ENCODE measurements at places on chromosomes 2 and 18. TPM values are rescaled to one million over a fixed set of nuclear protein-coding genes. Genes with fewer than 3 reads are reported as not detected.

DNA sequence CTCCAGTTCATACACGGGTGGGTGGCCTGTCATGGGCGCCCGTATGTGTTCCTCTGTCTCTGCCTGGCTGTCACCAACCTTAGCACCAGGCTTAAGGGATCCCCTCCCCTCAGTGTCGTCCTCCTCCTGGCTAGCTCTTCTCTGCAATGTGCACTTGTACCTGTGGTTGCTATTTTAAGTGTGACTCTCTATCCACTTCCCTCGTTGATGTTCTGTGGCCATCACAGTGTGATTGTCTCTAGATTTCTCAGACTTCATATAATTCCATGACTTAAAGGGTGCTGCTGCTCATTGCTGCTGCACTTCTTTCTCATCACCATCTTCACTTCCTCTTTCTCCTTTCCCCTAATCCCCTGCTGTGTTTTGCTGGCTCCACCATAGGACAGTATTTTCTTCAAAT is 143.4 kb downstream of the EML6 start:
- no peaks in the 10 kb centered on the region for H3K27me3 ChIP-seq
- no peaks in the 10 kb centered on the region for H3K36me3 ChIP-seq
- DNase-seq: no peak
- H3K27ac ChIP-seq: no peak overlapping the region
- no peak overlapping the region for H3K4me3 ChIP-seq

The DLGAP1 gene
- 5.1 TPM for total RNA-seq

DNA sequence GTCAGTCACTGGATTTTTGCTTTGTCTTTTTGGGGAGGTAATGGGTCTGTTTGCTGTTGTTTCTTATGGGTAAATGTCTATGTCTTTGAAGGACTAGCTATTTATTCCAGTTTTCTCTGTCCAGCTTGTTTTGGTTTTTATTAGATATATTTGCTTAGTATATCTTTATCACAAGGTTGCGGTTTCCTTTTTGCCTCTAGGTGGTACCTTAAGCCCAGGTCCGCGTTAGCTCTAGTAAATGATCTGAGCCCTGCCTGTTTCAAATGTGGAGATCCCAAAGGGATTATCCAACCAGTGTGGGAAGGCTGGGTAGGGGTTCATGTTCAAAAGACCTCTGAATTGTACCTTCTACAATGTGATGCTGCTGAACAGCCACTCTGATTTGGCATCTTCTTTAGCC is 114.5 kb downstream of the MYO3B start:
- no peaks in the 10 kb centered on the region for H3K4me1 ChIP-seq
- H3K36me3 ChIP-seq: peaks cover 6% of the 10 kb centered on the region
- H3K4me3 ChIP-seq: no peak overlapping the region
- no peak overlapping the region for H3K27ac ChIP-seq

The DNER gene
- not detected for total RNA-seq

DNA sequence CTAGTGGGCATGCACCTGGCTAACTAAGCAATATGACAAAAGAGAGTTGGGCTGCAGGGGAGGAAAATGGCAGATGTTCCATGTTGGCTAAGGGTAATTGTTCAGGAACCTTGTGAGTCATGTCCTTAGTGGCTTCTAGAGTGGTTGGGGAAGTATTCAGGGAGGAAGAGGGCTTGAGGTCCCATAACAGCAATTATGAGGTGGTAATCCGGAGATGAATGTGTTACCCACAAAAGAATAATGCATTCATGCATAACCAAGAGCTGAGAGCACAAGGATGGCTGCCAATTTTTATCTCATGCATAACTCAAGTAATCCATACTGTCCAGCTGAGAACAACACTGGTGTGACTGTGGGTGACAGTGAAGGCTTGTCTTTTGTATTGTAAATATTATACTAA is 42.9 kb downstream of the TMEFF2 start:
- no peak overlapping the region for H3K4me3 ChIP-seq
- H3K36me3 ChIP-seq: no peaks in the 10 kb centered on the region
- H3K27ac ChIP-seq: no peak overlapping the region
- no peak for DNase-seq

DNA sequence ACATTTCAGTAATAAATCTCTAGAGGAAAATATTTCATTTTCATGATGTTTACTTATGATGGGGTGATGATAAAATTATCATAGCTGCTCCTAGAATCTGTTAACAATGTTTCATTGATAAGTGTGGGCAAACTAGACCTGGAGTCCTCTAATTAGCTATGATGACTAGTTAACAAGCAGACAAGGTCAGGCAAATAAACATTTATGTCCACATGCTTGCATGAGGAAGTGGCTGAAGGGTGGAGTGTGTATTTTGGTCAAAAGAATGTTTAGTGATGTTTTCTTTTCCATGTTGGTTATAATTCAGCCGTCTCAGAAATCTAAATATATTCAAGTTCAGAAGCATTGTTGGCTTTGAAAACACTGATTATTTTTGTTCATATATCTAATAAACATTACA is 99.9 kb upstream of the FN1 start:
- H3K27me3 ChIP-seq: no peaks in the 10 kb centered on the region
- peaks cover 39% of the 10 kb centered on the region for H3K4me1 ChIP-seq
- peak overlapping the region; percentile 27 for H3K27ac ChIP-seq
- H3K36me3 ChIP-seq: peaks cover 8% of the 10 kb centered on the region

The FHOD3 gene
- 16.3 TPM for total RNA-seq

GRCh38 chr2:200320991-200321390 is 14.5 kb downstream of the SPATS2L start:
- DNase-seq: no peak
- H3K4me1 ChIP-seq: peaks cover 69% of the 10 kb centered on the region
- H3K27ac ChIP-seq: peak overlapping the region; percentile 58
- H3K27me3 ChIP-seq: no peaks in the 10 kb centered on the region

The PLB1 gene
- 1.1 TPM for total RNA-seq

DNA sequence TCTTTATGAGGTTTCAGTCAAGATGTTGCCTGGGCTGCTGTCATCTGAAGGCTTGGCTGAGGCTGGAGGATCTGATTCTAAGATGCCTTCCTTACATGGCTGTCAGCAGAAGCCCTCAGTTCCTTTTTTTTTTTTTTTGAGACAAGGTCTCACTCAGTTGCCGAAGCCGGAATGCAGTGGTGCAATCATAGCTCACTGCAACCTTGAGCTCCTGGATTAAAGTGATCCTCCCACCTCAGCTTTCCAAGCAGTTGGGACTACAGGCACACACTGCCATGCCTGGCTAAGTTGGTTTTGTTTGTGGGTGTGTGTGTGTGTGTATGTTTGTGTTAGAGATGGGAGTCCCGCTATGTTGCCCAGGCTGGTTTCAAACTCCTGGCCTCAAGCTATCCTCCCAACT is 13.1 kb upstream of the SLC35F5 start:
- DNase-seq: no peak
- H3K27ac ChIP-seq: no peak overlapping the region
- H3K4me1 ChIP-seq: no peaks in the 10 kb centered on the region
- H3K27me3 ChIP-seq: no peaks in the 10 kb centered on the region

DNA sequence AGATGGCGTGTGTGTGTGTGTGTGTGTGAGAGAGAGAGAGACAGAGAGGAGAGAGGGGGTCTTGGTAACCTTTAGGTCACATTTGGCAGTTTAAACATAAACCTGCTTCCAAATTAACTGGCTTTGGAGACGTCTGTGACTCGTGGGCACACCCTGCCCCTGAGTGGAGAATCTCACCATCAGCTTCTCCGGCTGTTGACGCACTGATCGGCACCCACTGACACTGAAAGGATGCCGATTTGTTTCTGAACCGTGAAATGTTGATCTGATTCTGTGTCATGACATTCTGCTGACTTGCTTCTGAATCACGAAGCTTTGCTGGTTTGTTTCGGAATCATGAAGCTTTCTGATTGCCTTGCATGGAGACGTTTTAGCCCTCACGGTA is 114.7 kb downstream of the RTP5 start:
- no peak overlapping the region for H3K27ac ChIP-seq
- H3K36me3 ChIP-seq: no peaks in the 10 kb centered on the region
- DNase-seq: peak; percentile 26
- no peaks in the 10 kb centered on the region for H3K4me1 ChIP-seq
- peaks cover 3% of the 10 kb centered on the region for H3K27me3 ChIP-seq

The GAREM1 gene
- total RNA-seq: 9.5 TPM

The PRKAG3 gene
- 2.9 TPM for total RNA-seq

DNA sequence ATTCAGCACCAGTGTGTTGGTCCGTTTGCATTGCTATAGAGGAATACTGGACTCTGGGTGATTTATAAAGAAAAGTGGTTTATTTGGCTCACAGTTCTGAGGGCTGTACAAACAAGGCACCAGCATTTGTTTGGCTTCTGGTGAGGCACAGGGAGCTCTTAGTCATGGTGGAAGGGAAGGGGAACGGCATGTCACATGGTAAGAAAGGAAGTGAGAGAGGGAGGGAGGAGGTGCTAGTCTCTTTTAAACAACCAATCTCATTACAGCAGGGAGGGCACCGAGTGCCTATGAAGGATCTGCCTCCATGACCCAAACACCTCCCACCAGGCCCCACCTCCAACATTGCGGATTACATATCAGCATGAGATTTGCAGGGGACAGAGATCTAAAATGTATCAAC is 143.9 kb upstream of the DLX2 start:
- no peak for DNase-seq
- H3K36me3 ChIP-seq: no peaks in the 10 kb centered on the region
- peaks cover 23% of the 10 kb centered on the region for H3K4me1 ChIP-seq
- no peak overlapping the region for H3K4me3 ChIP-seq

GRCh38 chr18:44733069-44733753 is 52.5 kb downstream of the SETBP1 start:
- H3K27me3 ChIP-seq: no peaks in the 10 kb centered on the region
- peak overlapping the region; percentile 92 for H3K27ac ChIP-seq
- no peak overlapping the region for H3K4me3 ChIP-seq
- peaks cover 10% of the 10 kb centered on the region for H3K36me3 ChIP-seq
- peaks cover 49% of the 10 kb centered on the region for H3K4me1 ChIP-seq

DNA sequence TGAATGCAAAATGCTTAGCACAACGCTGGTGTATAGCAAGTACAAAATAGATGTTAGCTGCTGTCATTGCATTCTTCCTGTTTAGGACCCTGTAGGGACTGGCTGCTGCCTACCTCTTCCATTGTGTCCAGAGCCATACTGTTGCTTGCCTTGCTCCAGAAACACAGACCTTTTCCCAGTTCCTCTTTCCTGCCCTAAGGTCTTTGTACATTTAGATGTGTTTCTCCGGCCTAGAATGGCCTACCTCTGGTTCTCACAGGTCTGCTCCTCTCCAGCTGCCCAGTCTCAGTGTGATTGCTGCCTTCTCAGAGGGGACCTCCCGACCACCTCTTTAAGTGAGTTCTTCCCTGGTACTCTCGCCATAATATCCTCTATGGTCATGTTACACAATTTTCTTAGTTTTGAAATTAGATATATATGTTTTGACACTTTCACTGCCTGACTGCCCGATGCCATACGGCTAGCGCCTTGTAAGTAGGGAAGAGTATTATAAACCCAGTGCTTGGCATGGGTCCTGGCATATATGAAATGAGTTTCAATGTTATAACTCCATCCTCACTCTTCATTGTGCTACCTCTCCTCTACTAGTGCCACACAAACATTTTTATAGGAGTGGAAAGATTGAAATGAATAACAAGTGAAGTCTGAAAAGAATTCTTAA is 48.3 kb downstream of the RFTN2 start:
- no peaks in the 10 kb centered on the region for H3K4me1 ChIP-seq
- no peak overlapping the region for H3K4me3 ChIP-seq
- DNase-seq: no peak
- no peak overlapping the region for H3K27ac ChIP-seq
- no peaks in the 10 kb centered on the region for H3K27me3 ChIP-seq

DNA sequence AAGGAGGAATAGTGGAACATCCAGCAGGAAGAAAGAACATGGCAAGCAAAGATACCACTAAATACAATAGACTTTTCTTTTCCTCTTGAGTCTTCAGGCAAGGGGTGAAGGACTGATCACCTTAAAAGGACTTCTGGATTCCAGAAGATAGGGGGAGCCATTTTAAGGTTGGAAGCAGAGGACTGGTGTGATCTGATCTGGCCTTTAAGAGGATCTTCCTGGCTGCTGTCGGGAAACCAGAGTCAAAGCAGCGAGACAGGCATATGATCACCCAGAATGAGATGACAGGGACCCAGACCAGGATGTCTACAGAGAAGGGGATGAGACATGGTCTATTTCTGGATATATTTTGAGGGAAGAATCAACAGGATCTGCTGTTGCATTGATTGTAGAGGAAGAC is 558.0 kb downstream of the STK39 start:
- DNase-seq: no peak
- H3K4me3 ChIP-seq: no peak overlapping the region
- H3K36me3 ChIP-seq: no peaks in the 10 kb centered on the region

The REG3G gene
- not detected for total RNA-seq

DNA sequence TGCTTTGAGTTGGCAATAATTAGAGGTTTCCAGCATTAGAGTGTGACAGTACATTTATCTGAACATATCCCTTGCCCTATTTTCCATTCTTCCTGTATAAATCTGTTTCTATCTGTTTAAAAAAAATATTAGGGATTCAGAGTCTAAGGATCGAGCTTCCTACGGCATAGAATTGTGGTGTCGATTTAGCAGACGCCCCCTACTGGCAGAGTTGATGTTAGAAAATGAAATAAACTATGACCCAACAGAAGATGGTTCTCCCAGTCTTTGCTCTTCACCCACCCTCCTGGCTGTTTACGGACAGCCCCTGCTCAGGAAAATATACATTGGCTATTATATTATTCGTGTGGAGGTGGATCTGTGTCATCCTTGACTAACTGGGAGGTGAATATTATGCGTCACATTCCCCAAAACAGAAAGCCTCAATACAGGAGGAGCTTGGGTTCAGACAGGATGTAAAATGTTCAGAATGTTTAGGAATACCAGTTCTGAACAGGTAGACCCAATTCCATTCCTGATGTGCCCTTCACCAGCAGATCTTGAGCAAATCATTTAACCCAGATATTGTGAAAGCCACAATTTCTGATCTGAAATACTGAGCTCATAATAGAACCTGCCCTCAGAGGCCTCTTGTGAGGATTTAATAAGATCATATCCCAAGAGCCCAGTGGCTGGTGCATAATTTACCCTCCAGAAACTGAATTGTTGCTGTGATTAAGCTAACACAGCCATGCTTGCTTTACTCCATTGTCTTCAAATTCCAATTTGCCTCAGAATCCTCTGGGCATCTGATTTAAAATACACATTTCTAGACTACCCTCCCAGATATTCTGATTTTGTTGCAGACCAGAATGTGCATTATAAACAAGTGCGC is 10.8 kb upstream of the ERMN start:
- no peaks in the 10 kb centered on the region for H3K36me3 ChIP-seq
- H3K27ac ChIP-seq: no peak overlapping the region
- DNase-seq: no peak
- H3K4me1 ChIP-seq: no peaks in the 10 kb centered on the region

GRCh38 chr18:58861353-58861752 is 3.3 kb upstream of the ZNF532 start:
- peak overlapping the region; percentile 99 for H3K27ac ChIP-seq
- peaks cover 69% of the 10 kb centered on the region for H3K4me1 ChIP-seq
- no peaks in the 10 kb centered on the region for H3K27me3 ChIP-seq
- no peaks in the 10 kb centered on the region for H3K36me3 ChIP-seq
- peak overlapping the region; percentile 25 for H3K4me3 ChIP-seq
